ENCODE measurements at places on chromosomes 5 and 9.

GRCh38 chr9:137750007-137750406 lies 127.6 kb upstream of the CACNA1B start:
- no peak for DNase-seq

DNA sequence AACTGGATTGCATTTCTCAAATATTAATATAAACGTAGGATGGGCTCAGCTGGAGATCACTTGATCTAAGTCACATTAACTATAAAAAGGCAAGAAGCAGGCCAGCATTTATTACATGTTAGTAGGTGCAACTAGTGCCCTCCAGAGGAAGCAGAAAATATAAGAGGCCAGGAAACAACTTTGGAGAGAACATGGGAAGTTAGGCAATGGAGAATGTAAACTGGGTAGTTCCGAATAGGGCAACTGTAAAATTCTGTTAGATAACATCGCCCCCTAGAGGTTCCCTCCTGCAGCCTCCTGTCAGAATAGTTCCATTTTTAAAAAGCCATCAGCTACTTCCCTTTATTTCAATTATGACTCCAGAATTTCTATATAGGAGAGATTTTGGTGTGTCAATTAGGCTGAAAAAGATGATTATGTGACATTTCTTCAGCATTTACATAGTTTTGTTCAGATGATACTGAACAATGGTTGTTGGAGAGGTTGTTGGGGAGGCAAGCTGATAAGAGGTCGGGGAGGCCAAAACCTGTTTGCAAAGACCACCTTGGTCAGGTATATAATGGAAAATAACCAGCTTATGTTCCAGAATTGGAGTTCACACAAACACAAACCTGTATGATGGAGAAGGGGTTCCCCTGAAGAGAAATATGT lies 22.4 kb downstream of the CCL28 start:
- DNase-seq = peak; percentile 70

- no peak for DNase-seq
These were observed 1154.7 kb downstream of the DTWD2 start for GRCh38 chr5:117833691-117834090.

- peak; percentile 30 for DNase-seq
These were observed 632 bp downstream of the UBAP1 start for GRCh38 chr9:34179213-34180136.

- DNase-seq = no peak
These were observed 82.9 kb downstream of the ADGRV1 start for GRCh38 chr5:90641528-90641927.

- DNase-seq = no peak
These were observed 1020.3 kb upstream of the ACO1 start for GRCh38 chr9:31364171-31364570.

DNA sequence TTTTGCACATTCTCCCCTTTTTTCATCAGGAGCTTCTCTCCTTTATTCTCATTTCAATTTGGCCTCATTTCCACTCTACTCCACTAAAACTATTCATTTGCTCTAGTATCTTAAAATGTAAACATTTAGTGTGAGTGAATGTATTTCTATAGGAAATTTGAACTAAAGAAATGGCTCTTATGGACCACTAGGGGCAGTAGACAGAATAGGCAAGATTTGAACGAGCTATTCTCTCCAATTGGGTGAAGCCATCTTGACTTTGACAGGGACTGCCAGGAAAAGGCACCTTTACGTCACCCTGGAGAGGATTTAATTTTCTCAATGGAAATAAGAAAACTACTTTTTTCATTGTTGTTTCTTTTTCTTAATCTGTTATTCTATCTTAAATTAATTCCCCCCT lies 666.3 kb downstream of the DNAH5 start:
- DNase-seq = no peak

DNA sequence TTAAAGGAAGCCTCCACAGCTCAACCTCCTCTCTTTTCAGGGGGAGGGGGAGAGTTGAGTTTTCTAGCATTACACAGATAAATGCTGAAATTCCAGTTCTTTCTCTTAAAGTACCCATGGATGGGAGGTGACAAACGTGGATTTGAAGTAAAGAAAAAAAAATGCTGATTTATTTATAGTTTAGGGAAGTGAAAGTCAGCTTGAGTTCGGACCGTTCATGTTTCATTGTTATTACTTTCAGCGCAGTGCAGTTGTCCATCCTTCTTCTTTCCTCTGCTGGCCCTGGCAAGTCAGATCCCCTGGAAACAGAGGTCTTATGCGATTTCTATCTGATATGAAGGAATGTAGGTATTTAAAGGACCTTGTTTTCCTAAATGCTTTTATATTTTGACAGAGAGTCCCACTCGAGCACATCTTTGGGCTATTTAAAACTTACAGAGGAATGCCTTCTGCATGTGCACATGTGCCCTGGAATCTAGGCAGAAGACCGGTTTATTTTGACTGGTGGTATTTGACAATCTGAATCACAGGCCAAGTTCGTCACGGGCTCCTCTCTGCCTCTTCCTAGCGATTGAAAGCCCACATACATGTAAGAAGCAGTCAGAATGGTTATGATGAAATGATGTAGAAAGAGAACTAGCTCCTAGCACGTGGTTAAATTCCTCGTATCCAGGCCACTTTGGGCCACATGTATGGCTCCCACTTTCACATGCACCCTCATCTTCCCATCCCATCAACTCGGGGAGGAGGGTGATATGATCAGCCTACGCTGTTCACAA lies 385.2 kb upstream of the KLF4 start:
- no peak for DNase-seq

DNA sequence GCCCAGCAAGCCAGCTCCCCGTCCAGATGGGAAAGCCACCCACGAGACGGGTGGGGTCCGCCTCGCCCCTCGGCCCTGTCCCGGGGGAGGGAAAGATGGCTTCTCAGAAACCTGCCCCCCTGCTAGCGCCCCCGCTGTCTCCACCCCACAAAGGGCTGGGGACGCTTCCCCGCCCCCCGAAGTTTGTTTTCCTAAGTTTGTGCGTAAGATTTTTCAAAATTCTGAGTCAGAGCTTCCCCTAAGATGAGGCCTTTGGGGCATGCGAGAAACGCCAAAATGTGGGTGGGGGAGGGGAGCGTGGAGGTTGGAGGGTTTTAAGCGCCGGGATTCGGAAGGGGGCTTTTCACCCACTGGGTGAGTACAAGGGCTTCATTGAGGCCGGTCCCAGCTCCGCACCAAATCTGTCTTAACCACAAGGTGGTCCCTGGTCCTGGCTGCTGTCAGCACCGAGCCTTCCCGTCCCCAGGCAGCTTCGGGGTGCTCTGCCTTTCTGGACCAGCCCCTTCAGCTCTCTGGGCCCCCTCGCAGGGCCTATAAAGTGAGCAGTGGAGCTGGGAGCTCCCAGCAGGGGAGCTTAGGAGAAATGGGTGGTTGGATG lies 32.3 kb downstream of the PRRX2 start:
- DNase-seq = peak; percentile 19

DNA sequence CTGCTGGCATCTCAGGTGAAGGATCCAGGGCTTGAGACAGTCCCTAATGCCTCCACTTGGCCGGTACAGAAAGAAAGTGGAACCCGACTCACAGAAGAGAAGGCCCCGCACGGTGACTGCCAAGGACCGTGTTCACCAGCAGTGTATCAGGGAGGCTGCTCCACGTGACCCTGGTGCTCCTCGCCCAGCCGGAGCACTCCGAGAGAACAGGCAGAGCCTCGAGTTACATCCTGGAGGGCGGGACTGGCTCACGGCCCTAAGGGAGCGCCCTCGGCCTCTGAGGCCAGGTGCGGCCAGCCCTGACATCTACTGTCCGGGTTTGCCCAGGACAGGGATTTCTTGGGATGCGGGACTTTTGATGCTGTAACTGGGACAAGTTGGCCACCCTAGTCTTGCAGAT lies 104.0 kb upstream of the SARDH start:
- DNase-seq = no peak

DNA sequence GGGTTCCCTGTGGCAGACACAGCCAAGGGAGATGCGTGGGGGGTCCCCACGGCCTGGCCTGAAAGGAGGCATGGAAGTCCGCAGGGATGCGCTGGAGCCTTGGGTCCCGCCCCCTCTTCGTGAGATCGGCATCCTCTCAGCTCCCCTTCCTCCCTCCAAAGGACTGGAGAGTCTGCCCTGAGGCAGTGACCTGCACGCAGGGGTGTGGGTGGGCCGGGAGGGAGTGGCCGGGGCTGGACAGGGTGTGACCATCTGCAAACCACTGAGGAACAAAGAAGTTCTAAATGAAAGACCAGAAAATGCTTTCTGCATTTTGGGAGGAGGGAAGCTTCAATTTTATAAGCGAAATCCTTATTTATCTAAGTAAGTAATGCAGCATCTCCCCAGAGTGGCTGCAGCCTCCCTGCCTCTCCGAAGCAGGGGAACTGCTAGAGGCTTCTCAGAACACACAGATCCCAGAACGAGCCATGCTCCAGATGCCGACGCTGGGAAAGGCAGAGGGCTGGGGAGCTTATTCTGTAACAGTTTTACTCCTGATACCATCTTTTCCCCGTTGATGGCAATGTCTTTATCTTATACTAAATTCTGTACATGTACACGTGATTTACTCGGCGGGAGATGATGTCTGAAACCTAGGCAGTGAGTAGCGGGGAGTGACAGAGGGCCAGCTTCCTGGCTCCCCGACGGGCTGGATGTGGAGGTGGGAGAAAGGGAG lies 221.7 kb downstream of the FANCC start:
- no peak for DNase-seq

- DNase-seq = no peak
These were observed 234.4 kb upstream of the DAPK1 start for GRCh38 chr9:87263291-87263690.

DNA sequence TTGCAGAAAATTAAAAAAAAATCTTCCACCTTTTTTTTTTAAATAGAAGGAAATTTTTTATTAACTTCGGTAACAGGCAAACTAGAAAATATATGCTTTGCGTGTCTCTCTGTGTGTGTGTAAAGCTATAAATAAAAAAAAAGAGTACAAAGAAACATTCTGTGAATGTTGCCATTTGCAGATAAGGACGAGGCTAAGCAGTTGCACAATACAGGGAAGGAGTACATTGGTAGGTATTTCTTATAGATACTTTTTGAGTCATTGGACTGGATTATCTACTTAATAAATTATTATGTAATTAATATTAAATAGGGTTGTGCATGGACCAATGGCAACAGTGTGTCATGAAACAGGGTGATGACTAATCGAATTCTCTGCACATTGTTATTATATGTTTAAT lies 102.4 kb downstream of the CAMK4 start:
- DNase-seq = no peak

DNA sequence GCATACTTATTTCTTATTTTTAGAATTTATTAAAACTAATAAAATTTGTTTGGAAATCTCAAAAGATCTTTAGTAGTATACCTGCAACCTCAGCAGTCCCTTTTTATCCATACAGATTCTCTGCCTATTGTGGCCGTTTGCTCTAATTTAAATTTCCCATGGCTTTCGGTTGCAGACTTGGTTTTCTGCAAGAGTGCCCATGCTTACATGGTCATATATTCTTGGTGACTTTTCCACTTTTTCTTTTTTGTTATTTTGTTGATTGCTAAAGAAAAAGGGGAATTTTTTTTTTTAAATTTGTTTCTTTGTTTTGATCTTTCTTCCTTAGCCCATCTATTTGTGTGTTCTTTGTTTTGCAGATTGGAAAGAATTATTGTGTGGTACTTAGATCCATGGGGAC lies 20.6 kb downstream of the ZCCHC7 start:
- no peak for DNase-seq

DNA sequence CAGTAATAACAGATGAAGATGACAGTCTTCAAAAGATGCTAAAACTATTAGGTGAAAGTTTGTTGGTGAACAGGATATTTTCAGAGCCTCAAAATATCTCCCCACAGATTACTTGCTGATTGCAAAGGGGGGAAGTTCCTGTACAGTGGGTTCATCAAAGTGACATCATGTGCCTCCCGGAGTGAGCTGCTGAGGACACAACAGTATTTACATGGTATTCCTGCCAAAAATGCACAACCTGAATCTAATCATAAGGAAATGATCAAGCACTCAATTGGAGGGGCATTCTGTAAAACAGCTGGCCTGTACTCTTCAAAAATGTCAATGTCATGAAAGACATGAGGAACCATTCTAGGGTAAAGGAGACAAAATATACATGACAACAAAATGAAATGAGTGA lies 18.9 kb upstream of the GLIS3 start:
- DNase-seq = no peak

- no peak for DNase-seq
These were observed 273.9 kb downstream of the NPR3 start for GRCh38 chr5:32984851-32985610.

GRCh38 chr9:71814815-71815214 lies 46.5 kb upstream of the CEMIP2 start:
- no peak for DNase-seq

- no peak for DNase-seq
These were observed 61.0 kb upstream of the CAST start for GRCh38 chr5:96601200-96601599.

DNA sequence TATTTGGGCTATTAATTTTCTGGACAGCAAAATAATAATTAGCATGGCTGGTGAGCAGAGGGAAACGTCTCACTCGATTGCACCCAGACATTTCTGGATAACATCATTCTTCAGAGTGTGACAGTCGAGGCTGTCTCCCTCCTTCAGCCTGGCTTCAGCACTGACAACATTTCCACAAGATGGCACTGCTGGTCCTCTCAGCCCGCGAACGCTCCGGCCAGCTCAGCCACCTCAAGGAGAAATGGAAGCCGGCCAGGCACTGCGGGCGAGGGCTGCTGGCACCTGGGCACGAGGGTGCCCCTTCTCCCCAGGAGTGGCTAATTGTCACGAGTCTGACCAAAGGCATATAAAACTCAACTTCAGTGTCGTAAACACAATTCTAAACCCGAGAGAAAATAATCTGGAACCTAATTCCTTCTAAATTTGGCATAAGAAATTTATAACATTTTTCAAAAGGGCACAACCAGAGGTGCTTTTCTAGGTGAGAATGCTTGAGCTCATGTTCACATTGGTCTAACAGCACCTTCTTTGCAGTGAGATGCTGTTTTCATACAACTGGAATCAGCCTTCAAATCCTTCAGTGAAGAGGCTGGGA lies 65.9 kb downstream of the DAP start:
- DNase-seq = peak; percentile 58

DNA sequence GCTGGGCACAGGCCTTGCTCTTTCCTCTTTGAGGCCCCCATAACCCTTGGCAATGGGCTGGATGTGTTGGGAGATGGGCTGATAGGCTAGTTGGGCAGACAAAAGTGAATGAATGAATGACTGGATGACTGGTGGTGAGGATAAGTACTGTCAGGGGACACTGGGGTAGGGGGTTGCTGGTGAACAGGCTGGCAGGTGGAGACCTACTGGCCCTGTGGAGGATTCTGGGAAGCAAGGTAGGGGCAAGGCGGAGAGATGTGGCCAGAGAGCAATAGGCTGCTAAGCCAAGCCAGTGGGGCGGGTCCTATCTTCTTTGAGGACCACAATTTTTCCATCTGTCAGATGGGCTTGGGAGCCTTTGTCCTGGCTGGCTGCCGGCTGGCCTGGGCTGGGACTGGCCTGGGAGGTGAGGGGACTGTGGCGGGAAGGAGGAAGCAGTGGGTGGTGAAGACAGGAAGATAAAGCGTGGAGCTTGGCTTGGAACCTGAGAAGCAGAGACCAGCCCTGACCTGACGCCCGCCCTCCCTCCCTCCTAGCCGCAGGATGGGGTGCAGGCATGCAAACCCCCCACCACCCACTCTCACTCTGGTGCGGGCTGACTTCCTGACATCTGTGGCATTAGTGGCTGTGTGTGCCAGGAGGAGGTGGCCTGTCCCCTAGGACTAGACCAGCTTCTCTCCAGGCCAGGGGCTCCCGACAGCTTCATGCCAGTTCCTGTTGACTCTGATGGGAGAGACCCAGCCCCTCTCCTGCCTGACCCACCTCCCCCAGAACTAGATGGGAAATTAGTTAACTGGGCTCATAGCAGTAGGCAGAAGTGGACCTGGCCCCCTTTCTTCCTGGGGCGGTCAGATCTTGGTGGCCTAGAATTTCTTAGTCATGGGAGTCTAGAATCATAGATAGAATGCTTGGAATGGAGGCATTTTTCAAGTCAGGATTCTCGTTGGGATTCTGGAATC lies 9.5 kb downstream of the CXXC5 start:
- no peak for DNase-seq

All from tibial nerve (tissue), 4 donors.